ENCODE measurements at places on chromosomes 5 and 9. TPM values are rescaled to one million over a fixed set of nuclear protein-coding genes. Genes with fewer than 3 reads are reported as not detected.

Gene CLINT1
- 58.1 TPM for polyA plus RNA-seq

Gene TSSK1B
- not detected for polyA plus RNA-seq

Gene MEIKIN
- polyA plus RNA-seq: not detected

Gene FOXD4
- 2.7 TPM for polyA plus RNA-seq

Gene CDC20B
- polyA plus RNA-seq: 0.12 TPM

- no peak for DNase-seq
These were observed 122.6 kb downstream of the SEMA6A start for GRCh38 chr5:116451905-116452450.

DNA sequence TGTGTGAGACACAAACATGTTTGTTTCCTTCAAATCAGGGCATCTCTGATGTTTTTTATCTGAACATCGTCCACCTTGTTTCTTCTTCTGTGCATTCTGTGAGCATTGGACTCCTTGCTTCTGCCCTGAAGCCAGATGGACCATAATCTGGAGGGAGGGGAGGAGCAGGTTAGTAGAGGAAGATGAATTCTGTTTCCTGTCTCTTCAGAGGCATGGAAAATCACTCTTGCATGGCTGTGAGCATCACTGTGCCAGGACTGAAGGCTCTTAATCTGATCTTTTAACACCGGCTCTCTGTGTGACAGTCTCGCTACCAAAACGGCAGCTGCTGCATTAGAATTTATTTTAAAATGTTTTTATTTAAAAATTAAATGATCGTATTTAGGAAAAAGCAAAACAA lies 43.3 kb downstream of the TLE4 start:
- DNase-seq: no peak

DNA sequence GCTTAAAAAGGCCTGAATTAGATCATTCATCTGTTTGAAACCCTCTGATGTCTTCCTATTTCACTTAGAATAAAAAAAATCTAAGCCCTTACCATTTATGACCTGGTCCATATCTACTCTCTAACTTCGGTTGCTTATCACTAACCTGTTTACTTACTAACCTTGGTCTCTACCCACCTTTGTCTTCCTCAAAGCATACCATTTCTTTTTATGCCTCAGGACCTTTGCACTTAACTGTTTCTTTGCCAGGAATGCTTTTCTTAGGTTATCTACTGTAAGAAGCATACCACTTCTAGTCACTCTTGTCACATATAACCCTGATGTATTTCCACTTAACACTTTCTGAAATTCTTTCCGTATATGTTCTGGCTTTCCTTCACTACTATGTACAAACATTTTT lies 67.0 kb downstream of the UHRF2 start:
- no peak for DNase-seq

DNA sequence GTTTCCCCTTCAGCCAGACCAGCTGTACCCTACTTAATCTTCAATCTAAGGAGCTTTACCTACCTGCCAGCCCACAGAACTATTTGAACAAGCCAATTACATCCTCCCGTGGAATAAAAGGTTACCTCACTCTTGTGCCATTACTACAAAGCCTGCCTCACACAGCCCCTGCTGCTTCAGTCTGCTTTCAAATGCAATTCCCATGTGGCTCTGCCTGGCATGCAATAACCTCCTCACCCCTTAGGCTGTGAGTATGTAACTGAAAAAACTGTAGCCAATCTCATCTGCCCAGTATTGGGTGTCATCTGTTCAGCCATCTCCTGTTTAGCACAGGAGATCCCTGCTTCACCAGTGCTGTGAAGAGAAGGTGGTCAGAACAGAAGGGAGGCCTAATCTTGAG lies 6.1 kb upstream of the GCNT1 start:
- no peak for DNase-seq

DNA sequence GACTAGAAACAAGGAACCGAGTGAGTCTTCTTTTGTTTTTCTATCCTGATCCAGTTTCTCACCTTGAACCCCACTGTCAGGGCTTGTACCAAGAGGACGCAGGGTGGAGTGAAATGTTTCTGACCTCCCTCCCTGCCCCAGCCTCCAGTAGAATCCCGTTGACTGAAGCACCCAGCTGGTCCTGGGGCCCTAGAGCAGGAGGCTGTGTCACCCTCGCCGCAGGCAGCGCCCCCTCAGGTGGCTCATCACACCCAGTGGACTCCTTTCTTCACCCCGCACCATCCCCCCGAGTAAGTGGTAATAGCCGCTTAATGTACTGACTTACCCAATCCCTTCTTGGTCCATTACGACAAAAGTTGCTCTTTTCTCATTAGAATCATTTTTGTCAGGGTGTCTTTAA lies 53.8 kb downstream of the MVB12B start:
- DNase-seq: no peak

- no peak for DNase-seq
These were observed 79.4 kb downstream of the GAS1 start for GRCh38 chr9:86867804-86868313.

GRCh38 chr5:69368458-69369339 lies 621 bp downstream of the AK6 start:
- DNase-seq: no peak

DNA sequence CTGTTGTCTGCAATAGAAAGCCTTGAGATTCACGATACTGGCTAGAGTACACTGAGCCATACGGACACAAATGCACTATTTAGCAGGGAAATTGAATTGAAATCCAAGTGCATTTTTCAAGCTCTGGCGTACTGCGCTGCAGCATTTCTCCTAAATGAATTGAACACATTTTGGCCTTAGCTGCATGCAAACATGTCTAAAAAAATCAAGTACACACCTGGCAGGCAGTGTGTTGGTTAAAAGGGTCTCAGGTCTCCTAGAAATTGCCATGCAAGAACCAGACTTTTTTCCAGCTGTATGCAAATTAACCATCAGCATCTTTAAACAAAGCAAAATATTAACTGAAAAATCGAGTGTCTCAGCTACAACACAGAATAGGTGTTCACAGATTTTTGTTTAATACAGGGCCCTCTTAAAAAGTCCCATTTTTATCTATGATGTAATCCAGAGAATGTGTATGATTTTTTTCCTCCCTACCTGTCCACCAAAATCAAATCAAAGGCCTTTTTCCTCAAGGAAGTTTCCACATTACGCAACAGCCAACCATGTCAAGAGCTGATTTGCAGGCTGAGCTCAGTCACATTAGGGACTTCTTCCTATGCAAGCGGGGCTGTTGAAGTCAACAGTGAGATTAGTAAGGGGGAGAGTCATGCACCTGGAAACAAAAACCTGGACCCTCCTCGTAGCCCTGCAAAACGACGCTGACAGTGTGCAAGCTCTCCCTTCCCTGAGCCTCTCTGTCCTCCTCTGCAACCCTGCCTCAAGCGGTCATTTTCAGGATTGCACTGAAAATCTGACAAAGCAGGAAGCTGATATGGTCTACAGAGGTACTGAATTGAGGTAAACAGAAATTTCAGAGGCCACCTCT lies 14.1 kb upstream of the SFXN1 start:
- no peak for DNase-seq

DNA sequence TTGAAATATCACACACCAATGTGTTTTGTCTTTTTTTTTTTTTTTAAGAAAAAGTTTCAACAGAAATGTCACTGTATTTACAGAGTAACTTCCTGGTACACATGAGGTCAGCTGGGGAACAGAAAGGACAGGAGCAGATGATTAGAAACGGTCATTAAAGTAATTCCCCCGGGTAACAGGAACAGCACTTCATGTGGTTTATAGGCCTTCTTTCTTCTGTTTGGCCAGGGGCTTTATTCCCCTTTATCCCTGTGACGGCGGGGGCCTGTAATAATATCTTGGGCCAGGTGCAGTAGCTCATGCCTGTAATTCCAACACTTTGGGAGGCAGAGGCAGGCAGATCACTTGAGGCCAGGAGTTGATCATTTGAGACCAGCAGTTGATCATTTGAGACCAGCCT lies 30.5 kb upstream of the MSH3 start:
- DNase-seq: no peak

- peak; percentile 27 for DNase-seq
These were observed 72.4 kb upstream of the ZNF622 start for GRCh38 chr5:16538006-16538405.

DNA sequence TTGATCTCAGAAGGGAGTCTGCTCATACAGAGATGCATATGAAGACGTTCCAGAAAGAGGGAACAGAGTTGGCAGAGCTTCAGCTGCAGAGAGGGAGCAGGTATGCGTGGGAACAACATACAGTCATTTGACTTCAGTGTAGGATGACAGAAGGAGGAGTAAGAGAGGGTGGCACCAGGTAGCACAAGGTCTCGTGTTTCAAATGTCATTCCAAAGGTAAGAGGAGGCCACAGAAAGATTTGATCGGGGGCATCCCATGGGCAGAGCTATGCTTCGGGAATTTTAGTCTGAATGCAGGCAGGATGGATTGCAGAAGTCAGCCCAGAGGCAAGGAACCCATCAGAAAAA lies 367.1 kb downstream of the CDK5RAP2 start:
- DNase-seq: no peak

DNA sequence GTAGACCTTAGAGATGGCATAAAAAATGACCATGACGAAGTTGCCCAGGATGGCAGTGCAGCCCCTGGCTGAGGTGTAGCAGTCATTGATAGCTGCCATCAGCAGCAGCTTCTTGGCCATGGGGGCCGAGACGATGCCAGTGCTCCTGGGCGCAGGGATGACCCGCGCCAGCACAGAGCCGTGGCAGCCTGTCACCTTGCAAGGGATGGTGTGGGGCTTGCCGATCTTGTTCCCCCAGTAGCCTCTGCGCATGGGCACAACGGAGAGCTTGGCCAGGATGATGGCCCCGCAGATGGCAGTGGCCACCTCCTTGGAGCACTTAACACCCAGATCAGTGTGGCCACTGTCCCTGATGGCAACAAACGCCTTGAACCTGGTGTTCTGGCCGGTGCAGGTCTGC lies 2.1 kb upstream of the PGGT1B start:
- no peak for DNase-seq

DNA sequence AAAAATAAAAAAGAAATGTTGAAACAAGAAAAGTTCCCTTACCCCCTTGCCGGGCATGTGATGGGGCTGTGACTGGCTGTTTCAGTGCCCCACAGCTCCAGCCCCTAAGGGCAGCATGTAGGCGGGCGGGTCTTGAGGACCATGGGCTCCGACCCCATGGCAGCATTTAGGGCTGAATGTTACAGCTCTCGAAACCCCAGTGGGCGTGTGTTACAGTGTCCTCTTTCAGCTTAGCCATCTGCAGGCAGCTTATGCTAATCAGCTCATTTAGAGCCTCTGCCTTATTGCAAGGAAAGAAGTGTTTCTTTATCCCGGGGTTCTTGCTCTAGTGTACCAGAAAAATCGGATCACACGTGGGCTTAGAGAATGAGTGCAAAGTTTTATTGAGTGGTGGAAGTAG lies 497.4 kb upstream of the CYLC2 start:
- DNase-seq: no peak

GRCh38 chr9:13675638-13676000 lies 396.1 kb upstream of the MPDZ start:
- DNase-seq: no peak

DNA sequence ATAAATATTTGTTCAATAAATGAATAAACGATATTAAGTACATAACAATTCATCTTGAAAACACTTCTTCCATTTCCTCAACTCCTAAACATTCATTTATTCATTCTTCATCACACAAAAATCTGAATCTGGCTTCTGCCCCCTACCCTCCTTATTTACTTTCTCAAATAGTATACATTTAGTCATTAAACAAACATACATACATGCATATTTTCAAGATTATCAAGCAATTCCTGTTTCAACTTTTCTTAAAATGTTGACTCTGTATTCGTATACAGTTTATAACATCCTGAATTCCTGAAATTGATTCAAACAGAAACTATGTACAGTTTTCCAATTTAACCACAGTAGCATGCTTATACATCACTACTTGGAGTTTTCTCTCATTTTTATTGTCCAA lies 129.0 kb downstream of the MUSK start:
- DNase-seq: no peak

GRCh38 chr9:104073770-104074133 lies 20.4 kb upstream of the SMC2 start:
- DNase-seq: no peak
